ENCODE measurements at places on chromosomes 7 and 10.
A peak's percentile ranks its signal among the peaks of the same experiment; 100 is the strongest.

DNA sequence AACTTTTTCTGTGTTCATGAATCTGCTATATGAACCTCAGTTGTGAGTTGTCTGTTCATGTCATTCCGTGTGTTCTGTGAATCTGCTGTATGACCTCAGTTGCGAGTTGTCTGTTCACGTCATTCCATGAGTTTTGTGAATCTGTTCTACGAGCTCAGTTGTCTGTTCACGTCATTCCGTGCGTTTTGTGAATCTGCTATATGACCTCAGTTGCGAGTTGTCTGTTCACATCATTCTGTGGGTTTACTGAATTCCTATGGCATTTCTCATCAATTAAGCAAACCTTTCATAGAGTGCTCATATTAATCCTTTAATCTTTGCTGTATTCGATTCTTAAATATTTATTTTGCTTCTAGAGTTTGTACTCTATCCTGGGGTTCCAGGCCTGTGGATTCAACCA lies 150.6 kb downstream of the DIP2C start:
- no peak for DNase-seq

DNA sequence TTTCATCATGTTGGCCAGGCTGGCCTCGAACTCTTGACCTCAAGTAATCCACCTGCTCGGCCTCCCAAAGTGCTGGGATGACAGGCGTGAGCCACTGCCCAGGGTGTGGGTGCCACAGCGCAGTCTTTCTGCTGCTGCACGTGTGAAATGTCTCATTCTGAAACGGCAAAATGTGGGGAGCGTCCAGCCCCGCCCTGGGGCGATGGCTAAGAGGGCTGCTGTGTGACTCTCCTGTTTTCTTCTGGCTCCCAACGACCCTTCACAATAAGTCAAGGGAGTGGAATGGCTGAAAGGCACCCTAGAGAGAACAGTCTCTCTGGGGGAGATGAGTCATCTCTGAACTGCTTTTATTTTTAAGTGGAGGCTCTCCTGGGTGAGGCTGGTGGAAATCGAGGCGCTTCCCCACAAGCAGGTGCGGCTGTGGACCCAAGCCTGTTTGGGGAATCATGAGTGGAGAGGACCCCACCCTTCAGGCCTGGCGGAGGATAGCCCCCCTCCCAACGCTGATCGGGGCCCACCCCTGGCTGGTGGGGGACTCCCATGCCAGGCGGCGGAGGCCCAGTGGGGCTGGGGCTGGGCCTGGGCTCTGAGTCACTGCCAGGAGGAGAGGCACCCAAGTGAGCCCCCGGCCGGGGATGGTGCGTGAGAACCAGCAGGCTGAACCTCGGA lies 18.0 kb downstream of the ADAP1 start:
- no peak for DNase-seq

DNA sequence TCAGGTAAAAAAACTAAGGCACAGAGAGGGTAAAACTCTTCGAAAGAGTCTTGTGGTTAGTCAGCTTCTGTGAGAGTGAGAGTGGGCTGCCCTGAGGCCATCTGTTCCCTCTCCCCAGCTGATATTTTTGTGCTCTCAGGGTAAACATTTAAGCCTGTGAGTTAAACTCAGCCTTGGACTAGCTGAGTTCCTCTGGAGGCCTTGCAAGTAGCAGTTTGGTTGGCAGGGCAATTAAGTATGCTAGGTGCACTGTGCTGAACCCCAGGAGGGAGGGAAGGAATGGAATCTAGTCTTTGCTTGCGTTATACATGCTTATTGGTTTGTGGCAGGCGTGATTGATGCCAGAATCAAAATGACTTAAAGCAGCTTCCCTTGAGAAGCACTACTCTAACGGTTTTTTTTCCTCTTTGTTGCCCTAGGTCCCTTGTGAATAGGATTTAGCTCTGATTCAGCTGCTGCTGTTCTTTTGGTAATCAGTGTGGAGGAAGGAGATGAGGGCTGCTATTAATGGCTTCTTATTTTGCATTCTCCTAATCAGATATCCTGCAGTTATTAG lies 140.2 kb downstream of the AUTS2 start:
- DNase-seq = no peak

GRCh38 chr10:6115411-6115810 lies 26.6 kb downstream of the RBM17 start:
- no peak for DNase-seq

DNA sequence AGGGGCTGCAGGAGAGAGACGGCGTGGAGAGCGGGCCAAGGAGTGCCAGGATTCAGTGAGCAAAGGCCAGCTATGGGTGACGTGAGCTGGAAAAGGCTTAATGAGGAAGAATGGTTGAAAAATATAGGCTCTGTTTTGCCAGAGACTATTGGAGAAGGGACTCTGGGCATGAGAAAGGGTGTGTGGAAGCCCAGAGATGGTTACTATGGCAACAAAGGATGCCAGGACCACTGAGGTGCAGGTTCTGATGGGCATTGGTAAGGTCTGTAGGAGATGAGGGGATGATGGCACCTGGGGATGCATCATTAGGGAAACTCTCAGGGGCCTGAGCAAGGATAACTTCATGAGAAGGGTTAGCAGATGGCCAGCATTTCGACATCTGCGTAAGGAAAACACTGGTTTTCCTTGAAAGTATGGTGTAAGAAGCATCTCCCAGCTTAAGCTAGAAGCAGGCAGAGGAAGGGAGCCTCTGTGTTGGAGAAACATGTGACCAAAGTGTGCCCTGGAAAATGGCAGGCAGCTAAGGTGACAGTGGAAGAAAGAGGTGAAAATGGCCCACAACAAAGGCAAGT lies 21.6 kb upstream of the FAM180A start:
- DNase-seq = no peak

GRCh38 chr10:79075418-79075817 lies 6.7 kb downstream of the ZMIZ1 start:
- DNase-seq = no peak

GRCh38 chr7:106215868-106216516 lies 68.8 kb downstream of the NAMPT start:
- no peak for DNase-seq

GRCh38 chr7:108054537-108054936 lies 51.6 kb upstream of the LAMB1 start:
- DNase-seq = no peak

DNA sequence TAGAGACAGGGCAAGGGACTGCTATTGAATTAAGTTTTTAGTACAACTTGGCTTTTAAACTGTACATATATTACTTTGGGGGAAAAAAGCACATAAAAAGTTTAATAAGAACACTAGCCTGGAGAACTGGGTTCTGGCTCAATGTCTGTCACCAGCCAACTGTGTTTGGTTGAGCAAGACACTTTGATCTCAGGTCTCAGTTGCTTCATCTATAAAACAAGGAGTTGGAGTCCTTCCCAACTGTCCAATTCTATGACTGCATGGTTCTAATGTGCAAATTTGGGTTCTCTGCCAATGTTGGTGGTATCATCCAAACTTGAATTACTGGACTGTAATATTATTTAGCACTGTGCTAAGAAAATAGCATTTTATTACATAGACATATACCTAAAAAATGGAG lies 50.3 kb downstream of the ATXN7L1 start:
- DNase-seq = no peak

- DNase-seq = no peak
These were observed 74.5 kb downstream of the INSIG1 start for GRCh38 chr7:155371884-155372781.

- DNase-seq = no peak
These were observed 227.6 kb downstream of the ANKRD7 start for GRCh38 chr7:118452128-118452527.

GRCh38 chr10:51786684-51787035 lies 87.3 kb upstream of the CSTF2T start:
- DNase-seq = no peak

DNA sequence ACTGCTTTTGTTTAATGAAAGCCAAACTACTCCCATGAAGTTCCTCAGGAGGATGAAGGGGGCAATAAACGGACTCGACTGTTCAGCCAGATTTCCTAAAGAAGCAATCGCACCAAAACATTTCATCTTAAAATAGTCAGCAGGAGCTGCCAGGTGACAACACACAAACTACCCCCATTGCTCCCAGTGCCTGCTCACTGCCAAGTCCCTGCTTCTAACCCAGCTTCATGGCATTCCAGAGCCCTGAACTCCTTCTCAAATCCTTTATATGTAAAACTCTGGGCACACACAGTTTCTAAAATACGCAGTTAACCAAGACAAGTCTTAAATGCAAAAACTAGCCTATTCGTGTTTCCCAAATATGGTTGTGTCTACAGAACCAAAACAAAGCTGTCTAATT lies 110.0 kb downstream of the SORBS1 start:
- no peak for DNase-seq

GRCh38 chr7:50287129-50287528 lies 17.4 kb upstream of the IKZF1 start:
- DNase-seq = no peak

- no peak for DNase-seq
These were observed 137.3 kb upstream of the ZMIZ1 start for GRCh38 chr10:78931321-78932053.

DNA sequence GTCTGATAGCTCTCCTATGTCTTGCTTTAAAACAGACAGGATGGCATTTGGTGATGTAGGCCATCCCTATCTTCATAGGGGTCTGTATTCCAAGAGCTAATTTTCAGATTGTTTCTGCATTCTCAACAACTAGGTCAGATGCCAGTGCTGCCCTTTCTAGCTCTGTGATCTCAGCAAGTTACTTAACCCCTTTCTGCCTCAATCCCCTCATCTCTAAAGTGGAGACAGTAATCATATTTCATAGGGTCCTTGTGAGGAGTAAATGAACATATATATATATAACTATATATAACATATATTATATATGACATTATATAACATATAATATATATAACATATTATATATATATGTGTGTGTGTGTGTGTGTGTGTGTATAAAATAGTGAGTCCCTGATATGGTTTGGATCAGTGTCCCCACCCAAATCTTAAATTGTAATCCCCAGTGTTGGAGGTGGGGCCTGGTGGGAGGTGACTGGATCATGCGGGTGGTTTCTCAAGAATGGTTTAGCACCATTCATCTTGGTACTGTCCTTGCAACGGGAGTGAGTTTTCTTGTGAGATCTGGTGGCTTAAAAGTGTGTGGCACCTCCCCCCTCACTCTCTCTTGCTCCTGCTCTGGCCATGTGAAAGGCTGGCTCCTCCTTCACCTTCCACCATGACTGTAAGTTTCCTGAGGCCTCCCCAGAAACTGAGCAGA lies 45.2 kb downstream of the HIPK2 start:
- DNase-seq = no peak

GRCh38 chr7:44713680-44714335 lies 34.8 kb upstream of the ZMIZ2 start:
- no peak for DNase-seq

DNA sequence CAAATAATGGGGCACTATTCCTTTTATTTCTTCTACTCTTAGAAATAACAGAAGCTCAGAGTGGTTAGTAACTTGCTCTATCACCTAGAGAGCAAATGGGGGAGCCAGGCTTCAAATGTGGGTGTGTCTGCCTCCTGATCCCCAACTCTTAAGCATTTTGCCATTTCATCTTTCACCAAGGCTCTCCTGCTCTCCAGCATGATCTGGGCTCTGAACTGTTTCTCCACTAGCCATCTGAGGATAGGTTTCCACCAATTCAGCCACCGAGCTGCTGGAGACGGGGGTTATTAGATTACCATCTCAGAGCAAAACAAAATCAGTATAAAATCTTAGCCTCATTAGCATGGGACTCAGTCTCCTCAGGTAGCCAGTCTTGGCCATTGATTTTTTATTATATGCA lies 20.2 kb upstream of the VAX1 start:
- DNase-seq = no peak

GRCh38 chr10:95661818-95662217 lies 5.3 kb upstream of the ALDH18A1 start:
- DNase-seq = peak; percentile 42

DNA sequence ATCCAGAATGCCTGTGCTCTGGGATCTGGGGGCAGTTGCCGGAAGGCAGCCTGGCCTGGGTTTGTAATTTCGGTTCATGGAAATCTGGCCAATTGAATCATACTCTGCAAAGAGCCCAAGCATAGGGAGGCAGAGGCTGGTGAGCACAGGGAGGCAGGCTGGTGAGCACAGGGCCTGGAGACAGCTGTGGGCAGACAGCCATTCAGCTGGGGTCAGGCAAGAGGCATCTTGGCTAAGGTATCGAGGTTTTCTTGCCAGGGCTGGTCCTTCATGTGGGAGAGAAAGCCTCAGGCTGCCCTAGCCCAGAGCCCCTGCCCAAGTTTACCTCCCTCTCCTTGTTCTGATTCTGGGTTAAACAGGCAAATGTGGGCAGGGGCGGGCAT lies 63.7 kb upstream of the BAIAP2L1 start:
- DNase-seq = no peak

GRCh38 chr7:101947899-101948298 lies 130.5 kb downstream of the CUX1 start:
- DNase-seq = no peak

GRCh38 chr7:158512869-158513268 lies 74.8 kb downstream of the PTPRN2 start:
- DNase-seq = no peak

GRCh38 chr7:137873979-137874777 lies 27.4 kb upstream of the DGKI start:
- no peak for DNase-seq

GRCh38 chr7:134174795-134175261 lies 47.7 kb downstream of the LRGUK start:
- no peak for DNase-seq

DNA sequence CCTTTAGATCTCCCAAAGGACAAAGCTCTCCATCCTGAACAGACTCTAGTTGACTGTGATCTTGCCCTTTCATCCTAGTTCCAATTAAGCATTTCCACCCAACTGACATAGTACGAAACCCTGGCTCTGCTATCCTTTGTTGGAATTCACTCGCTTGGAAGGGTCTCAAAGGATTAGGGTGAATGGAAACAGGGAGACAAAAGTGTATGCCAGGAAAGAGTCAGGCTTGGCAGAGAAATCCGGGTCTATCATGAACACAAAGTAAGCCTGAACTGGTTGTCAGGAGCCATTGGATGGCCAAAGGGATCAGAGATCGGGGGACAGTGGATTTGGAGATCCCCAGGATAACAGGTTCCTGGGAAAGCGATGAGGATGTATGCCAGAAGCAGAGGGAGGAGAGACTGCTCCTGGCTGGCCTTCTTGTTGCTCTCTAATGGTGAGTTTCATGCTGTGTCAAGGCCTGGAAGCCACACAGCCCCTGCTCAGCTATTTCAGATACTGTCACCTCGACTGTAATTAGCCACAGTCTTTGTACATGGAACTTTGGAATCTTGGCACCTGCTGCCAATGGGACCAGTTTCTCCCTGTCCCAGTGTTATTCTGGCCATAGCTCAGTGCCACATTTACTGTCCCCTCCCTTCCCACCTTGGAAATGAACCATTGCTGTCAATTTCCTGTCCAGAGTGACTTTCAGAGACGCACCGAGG lies 1168.7 kb upstream of the AUTS2 start:
- no peak for DNase-seq

GRCh38 chr7:668958-669357 lies 57.5 kb upstream of the DNAAF5 start:
- DNase-seq = no peak

- DNase-seq = no peak
These were observed 6.8 kb upstream of the VSIR start for GRCh38 chr10:71780156-71780555.

DNA sequence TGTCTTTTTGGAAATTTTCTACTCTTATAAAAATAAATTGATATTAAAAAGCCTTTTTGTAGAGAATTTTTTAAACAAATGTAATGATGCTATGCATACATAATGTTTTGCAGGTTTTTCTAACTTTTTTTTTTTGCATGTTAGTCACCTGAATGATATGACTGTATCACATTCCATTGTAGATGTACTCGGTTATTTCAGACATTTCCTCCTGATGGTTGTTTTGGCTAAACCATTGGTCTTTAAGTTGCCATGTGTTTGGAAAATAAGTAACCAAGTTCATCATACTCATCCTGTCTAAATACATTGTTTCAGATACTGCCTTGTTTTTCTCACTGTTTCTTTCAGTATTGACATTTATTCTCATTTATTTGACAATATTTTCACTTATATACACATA lies 25.8 kb downstream of the NHLRC2 start:
- no peak for DNase-seq
